ENCODE measurements at places on chromosomes 2 and 18.

DNA sequence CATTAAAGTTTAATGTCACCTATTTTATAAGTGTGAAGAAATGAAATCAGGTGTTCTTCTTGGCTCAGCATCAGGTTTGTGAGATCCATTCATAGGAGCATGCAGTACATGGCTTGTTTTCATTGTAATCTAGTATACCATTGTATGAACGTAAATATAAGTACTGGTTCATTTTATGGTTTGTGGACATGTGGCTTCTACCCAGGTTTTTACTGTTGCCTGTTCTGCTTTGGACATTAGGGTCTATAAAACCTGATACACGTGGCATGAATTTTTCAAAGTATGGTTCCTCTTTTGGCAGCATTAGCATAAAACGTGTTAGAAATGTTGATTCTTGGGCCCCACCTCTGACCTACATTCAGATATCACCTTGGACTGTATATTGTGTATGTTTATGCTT is 175.5 kb downstream of the PRPF40A start:
- no peak for DNase-seq

GRCh38 chr18:40553029-40553428 is 1402.0 kb upstream of the PIK3C3 start:
- DNase-seq: no peak

- DNase-seq: no peak
These were observed 55.1 kb downstream of the MAP3K20 start for GRCh38 chr2:173130496-173131465.

DNA sequence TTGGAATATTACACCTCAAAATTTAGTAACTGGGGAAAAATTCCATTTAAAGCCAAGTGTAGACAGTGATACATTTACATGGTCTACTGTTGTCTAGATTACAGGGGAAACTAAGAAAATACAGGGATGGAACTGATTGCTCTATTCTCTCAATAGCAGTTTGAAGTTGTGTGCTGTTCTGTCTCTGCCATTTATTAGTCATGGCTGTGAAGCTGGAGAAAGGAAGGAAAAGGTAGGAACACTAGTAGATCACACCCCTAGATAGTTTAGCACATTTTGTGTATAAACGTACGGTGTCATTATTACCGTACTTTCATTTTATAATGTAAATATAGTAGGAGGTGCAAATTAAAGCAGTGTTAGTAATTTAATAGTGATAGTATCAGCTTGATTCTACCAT is 170.5 kb downstream of the PHLPP1 start:
- DNase-seq: no peak

DNA sequence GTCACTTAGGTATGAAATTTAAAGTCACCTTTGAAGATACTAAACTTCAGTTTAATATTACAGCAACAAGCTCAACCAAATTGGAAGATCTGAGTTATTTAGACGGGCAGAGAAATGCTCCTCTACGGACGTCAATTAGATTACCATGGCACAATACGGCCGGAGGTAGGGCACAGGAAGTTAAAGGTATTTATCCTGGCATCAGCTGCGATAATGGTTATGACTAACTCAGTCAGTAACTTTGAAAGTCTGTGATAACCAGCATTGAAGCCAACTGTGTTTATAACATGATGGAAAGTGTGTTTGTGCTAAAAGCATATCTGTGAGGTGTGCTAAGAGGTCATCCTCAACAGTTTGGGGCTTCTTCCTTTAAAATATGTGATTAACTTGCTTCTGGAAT is 117.3 kb downstream of the WDSUB1 start:
- DNase-seq: no peak

GRCh38 chr2:136331226-136331625 is 213.3 kb upstream of the CXCR4 start:
- no peak for DNase-seq
